Femur (tissue), 1 donor: ENCODE measurements at places on chromosomes 3 and 15.

GRCh38 chr15:93110502-93111040 is 21.6 kb upstream of the RGMA start:
- DNase-seq: no peak

- DNase-seq: no peak
These were observed 2.1 kb downstream of the ZNF609 start for GRCh38 chr15:64462492-64462891.

DNA sequence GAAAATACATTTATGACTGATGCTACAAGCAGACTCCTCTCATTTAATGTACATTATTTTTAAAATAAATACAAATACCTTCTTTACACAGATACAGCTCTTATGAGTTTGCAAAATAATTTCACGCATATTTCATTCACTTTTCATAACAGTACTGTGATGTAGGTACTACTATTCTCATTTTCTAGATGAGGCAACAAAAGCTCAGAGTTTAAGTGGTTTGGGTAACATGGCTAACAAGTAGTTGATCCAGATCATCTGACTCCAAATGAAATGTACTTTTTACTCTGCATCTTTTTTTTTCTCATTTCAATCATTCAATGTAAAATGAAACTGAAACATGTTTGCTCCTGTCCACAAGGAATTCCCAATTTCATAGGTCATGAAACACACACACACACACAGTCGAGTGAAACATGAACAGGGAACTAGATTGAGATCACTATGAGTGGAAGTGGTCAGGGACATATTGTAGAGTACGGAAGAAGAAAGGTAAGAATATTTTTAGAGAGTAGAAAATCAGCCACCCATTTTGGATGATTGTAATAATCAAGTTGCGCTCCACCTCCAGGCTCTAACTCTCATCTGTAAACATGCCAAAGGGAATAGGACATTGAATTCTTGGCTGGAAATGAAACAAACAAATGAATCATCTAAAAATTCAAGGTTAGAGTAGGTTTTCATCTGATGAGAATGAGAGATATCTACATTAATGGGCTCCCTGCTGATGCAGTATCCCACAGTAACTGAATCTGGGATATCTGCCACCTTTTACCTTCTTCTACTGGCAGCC is 92.4 kb downstream of the CLDN1 start:
- no peak for DNase-seq

DNA sequence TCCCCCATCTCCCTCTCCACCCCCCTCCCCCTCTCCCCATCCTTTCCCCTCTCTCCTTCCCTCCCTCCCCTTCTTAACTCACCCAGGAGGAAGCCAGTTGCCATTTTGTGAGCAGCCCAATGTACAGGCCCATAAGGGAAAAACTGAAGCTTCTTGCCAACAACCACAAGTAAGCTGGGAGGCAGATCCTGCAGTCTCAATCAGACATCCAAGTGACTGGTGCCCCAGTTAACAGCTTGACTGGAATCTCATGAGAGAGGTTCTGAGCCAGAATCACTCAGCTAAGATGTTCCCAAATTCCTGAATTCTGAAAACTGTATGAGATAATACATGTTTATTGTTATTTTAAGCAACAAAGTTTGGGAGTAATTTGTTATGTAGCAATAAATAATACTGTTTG is 90.7 kb downstream of the C3orf70 start:
- DNase-seq: no peak

GRCh38 chr3:110375751-110376518 is 695.7 kb upstream of the NECTIN3 start:
- DNase-seq: no peak

- DNase-seq: no peak
These were observed 29.5 kb downstream of the FAM43A start for GRCh38 chr3:194715022-194715800.

- DNase-seq: peak; percentile 82
These were observed 25.0 kb downstream of the LSM3 start for GRCh38 chr3:14203521-14204079.

- no peak for DNase-seq
These were observed 24.0 kb downstream of the ZNF148 start for GRCh38 chr3:125351152-125351551.

GRCh38 chr15:60572541-60573421 is 93.8 kb upstream of the ICE2 start:
- DNase-seq: no peak

GRCh38 chr15:89165677-89166076 is 55.7 kb downstream of the RLBP1 start:
- DNase-seq: no peak

DNA sequence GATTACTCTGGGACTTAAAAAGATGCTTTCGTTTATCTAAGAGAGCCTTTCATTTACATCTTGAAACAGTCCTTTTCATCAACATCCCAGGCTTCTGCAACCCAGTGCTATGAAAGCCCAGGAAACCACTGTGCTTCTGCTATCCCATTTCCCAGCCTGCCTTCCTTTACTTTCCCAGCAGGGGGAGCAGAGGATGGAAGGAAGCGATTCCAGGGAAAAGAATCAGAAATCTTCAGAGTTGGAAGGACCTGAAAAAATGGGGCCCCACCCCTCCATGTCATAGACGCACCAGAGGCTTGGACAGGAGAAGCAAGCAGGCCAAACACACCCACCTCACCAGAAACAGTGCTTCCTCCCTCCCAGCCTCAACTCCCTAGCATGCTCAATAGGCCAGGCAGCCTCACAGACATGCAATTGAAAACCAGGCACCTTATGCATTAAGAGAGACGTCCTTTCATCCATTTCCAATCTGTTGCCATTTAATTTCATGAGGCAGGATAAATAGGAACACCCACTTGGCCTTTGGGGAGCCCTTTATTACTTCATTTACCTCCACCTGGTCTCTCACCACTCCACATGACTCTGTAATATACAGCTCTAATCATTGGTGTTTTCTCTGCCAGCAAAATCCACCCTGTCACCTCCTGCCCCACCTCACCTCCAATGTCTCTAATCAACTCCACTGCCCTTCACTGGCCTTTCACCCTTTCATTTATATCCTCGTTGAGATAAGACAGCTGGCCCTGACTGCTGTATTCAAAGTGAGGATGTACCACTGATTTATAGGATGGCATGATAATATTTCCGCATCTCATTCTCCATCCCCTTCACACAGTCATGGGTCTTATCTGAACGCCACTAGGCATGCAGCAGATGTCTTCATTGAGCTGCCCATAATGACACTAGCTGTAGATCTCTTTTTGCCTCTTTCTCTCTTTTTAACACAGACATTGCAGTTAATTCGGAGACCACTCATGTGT is 583.9 kb downstream of the NTRK3 start:
- DNase-seq: peak; percentile 31

DNA sequence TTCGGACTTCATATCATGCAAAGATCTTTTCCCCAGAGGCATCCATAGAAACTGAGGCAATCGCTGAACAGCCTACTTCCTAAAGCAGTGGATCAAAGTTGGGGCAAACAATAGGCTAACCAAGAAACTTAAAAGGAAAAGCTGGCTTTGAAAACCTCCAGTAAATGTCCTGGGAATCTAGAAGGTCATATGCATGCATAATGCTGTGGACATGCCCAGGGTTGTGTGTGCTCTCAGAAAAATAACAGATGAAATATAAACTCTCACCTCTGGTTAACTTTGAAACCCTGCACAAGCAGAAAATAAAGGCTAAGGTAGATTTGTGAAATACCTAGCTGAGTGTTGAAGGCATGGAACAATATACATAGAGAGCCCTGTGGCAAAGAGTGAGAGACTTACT is 96.3 kb downstream of the MYO9A start:
- DNase-seq: no peak

DNA sequence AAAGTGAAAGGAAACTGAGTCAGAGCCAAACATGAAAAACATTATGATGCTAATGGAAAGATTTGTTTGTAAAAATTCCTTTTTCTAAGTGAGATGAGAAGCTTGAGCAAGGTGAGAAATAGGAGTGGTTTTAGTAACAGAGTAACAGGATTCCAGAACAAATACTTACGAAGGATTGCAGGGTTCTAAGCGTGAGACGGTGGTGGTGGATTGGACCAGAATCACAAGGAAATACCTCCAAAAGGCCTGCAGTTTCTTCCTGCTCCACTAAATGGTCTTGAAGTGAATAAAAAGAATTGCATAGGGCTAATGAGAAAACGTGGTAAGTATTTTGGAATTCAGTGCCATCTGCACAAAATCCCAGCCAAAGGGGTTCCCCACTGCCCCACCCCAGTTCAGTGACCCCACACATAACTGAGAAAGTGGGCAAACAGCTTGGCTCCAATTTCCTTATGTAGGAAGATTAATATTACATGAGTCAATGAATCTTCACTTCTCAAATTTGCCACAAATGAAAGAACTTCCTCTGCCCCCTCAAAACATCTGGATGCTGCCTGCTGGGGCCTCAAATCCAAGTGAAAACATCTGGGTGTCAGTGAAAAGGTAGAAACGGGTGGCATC is 283.8 kb upstream of the NR2F2 start:
- DNase-seq: no peak

DNA sequence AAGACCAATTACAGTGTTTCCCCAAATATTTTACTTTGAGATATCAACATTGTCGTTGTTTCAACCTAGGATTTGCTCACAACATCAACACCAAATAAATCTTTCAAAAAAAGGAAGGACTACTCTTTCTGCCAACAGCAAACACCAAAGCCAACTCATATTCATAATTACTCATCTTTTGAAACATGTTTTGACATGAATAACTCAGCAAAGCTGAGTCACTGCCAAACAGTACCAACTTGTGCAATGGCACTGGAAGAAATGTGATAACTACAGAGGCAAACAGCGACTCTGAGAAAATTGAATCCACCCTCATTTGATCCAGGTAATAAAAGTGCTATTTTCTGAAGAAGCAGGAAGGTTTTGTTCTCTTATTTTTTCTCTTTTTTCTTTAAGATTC is 67.2 kb downstream of the PEX5L start:
- DNase-seq: no peak

- peak; percentile 88 for DNase-seq
These were observed at the start of gene ADPRH for GRCh38 chr3:119579366-119580066. Gene ADPRH (plus strand): TSS chr3:119579492. CDS start chr3:119582170, 2,678 bp downstream.

DNA sequence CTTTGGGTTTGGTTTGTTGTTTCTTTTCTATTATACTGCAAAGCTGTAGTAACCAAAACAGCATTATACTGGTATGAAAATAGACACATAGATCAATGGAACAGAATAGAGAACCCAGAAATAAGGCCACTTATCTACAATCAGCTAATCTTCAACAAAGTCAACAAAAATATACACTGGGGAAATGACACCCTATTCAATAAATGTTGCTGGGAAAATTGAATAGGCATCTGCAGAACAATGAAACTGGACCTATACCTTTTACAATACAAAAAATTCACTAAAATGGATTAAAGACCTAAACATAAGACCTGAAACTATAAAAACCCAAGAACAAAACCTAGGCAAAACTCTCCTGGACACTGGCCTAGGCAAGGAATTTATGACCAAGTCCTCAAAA is 52.9 kb downstream of the TLNRD1 start:
- DNase-seq: no peak

- no peak for DNase-seq
These were observed 7.5 kb downstream of the ZNF592 start for GRCh38 chr15:84755736-84756527.

- DNase-seq: no peak
These were observed 442.0 kb downstream of the LPP start for GRCh38 chr3:188595890-188596376.

GRCh38 chr3:60226912-60227311 is 1024.3 kb downstream of the FHIT start:
- no peak for DNase-seq

DNA sequence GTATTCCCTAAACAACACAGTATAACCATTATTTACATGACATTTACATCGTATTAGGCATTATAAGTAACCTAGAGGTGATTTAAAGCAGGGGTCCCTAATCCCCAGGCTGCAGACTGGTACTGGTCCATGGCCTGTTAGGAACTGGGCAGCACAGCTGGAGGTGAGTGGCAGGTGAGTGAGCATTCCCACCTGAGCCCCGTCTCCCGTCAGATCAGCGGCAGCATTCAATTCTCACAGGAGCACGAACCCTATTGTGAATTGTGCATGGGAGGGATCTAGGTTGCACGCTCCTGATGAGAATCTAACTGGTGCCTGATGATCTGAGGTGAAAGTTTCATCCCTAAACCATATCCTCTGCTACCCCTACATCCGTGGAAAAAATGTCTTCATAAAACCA is 138.2 kb downstream of the ATP10A start:
- DNase-seq: no peak

GRCh38 chr15:35606450-35606779 is 60.5 kb upstream of the DPH6 start:
- DNase-seq: no peak

DNA sequence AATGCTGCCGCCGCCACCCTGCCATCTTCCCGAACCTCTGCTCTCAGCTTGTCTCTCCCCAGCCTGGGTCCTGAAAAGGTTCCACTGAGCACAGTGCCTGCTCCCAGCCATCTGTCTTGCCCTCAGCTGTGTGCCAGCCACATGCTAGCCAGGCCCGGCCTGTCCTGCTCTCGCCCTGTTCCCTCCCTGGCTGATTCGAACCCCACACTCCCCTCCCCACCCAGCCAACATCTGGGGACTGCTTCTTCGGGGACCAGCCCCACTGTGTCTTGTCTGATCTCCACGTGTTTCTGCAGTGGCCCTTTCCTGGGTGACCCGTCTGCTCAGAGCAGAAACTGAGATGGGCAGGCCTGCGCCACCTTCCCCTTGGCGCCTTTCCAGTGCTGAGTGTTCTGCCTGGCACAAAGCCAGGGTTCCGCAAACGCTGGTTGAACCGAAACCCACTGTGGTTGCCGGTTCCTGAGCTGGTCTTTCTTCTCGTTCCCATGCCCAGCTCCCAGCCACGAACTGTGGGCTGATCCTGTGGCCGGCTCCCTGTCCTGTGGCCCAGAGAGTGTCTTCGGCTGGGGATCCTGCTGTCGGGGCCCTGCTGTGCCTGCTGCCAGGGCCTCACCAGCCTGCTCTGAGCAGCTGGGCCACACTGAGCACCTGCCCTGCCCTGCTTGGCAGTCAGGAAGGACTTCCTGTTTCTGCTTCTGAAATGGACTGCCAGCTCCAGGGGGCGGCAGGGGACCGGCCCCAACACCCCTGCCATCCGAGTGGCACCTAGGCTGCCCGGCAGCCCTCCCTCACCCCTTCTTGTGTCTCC is 62.7 kb upstream of the KLF13 start:
- DNase-seq: peak; percentile 78

GRCh38 chr15:81604713-81605112 is 230.7 kb upstream of the TMC3 start:
- DNase-seq: no peak
